Esophagus (tissue), 2 donors: ENCODE measurements at places on chromosomes 1 and 21. TPM values are rescaled to one million over a fixed set of nuclear protein-coding genes. Genes with fewer than 3 reads are reported as not detected.

The CD2 gene
- 5.4 TPM for polyA plus RNA-seq

The ACOT11 gene
- polyA plus RNA-seq = 13.0 TPM

The ACTL8 gene
- 0.12 TPM for polyA plus RNA-seq

The MYOG gene
- polyA plus RNA-seq = not detected

The AMPD1 gene
- 0.11 TPM for polyA plus RNA-seq

The LCE1A gene
- polyA plus RNA-seq = not detected

The LRRC39 gene
- 1.2 TPM for polyA plus RNA-seq

The RNU1-4 gene
- not detected for polyA plus RNA-seq

The NEK2 gene
- 6.7 TPM for polyA plus RNA-seq

The DCST2 gene
- 1.7 TPM for polyA plus RNA-seq

The SEC16B gene
- 2.4 TPM for polyA plus RNA-seq

The SPRR2A gene
- polyA plus RNA-seq = 3,933 TPM

The TFF1 gene
- 0.42 TPM for polyA plus RNA-seq

The DMRTA2 gene
- 1.5 TPM for polyA plus RNA-seq

The RGS16 gene
- 1.5 TPM for polyA plus RNA-seq

The CD5L gene
- not detected for polyA plus RNA-seq

The IFI44L gene
- polyA plus RNA-seq = 0.59 TPM

The GBP4 gene
- 3.5 TPM for polyA plus RNA-seq

The RORC gene
- 1.5 TPM for polyA plus RNA-seq

The FCMR gene
- polyA plus RNA-seq = 2.5 TPM

The ZNF691 gene
- polyA plus RNA-seq = 4.4 TPM

The CR1 gene
- polyA plus RNA-seq = 0.06 TPM

The B3GALT2 gene
- 0.12 TPM for polyA plus RNA-seq

The PLEKHG5 gene
- polyA plus RNA-seq = 18.5 TPM
